ENCODE measurements at places on chromosomes 16 and 17. TPM values are rescaled to one million over a fixed set of nuclear protein-coding genes. Genes with fewer than 3 reads are reported as not detected.

The RASL10B gene
- total RNA-seq = 24.3 TPM

The STAC2 gene
- total RNA-seq = 0.16 TPM

The AHSP gene
- not detected for total RNA-seq

The CX3CL1 gene
- 14.6 TPM for total RNA-seq

The CCL11 gene
- 4.0 TPM for total RNA-seq

The CYGB gene
- total RNA-seq = 55.6 TPM

The CLEC18A gene
- total RNA-seq = 0.61 TPM

The FKBP10 gene
- 35.7 TPM for total RNA-seq

All from mesenteric fat pad (tissue), 1 donor.